Fibroblast of the aortic adventitia (primary cell): ENCODE measurements at places on chromosomes 1 and 21. TPM values are rescaled to one million over a fixed set of nuclear protein-coding genes. Genes with fewer than 3 reads are reported as not detected.

- DNase-seq, result peak; percentile 71
These were observed at the start of gene ZBTB8B for GRCh38 chr1:32464716-32465577. Gene ZBTB8B, plus strand, starts transcription at chr1:32465072. Its CDS starts 5,553 bp downstream, at chr1:32470625.

DNA sequence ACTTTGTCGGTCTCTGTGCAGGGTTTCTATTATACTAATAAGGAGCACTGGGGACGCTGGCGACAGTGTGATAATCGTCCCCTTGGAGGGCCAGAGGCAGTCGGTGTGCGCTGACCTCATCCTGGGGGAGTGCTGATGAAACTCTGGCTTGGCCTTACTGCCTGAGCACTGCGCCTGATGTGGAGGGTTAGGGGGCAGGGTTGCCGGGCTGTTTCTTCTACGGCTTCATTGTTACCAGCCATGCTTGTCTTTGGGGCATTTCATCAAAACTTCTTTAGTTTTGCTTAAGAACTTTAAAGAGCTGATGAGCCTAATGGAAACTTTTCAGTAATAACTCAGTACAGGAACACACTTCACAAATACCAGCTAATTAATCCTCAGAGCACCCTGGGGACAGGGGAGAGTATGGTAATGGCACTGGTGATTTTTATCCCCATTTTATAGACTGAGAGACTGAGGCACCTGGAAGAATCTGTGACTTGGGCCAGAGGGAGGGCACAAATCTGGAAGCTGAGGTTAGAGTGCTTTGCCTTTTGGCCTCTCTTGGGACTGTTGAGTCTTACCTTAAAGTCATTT lies 81.8 kb downstream of the PEX14 start:
- no peak for DNase-seq

GRCh38 chr1:159040893-159041724 lies 31.4 kb downstream of the IFI16 start:
- no peak for DNase-seq

- no peak for DNase-seq
These were observed 13.8 kb upstream of the HHIPL2 start for GRCh38 chr1:222561656-222562055.

DNA sequence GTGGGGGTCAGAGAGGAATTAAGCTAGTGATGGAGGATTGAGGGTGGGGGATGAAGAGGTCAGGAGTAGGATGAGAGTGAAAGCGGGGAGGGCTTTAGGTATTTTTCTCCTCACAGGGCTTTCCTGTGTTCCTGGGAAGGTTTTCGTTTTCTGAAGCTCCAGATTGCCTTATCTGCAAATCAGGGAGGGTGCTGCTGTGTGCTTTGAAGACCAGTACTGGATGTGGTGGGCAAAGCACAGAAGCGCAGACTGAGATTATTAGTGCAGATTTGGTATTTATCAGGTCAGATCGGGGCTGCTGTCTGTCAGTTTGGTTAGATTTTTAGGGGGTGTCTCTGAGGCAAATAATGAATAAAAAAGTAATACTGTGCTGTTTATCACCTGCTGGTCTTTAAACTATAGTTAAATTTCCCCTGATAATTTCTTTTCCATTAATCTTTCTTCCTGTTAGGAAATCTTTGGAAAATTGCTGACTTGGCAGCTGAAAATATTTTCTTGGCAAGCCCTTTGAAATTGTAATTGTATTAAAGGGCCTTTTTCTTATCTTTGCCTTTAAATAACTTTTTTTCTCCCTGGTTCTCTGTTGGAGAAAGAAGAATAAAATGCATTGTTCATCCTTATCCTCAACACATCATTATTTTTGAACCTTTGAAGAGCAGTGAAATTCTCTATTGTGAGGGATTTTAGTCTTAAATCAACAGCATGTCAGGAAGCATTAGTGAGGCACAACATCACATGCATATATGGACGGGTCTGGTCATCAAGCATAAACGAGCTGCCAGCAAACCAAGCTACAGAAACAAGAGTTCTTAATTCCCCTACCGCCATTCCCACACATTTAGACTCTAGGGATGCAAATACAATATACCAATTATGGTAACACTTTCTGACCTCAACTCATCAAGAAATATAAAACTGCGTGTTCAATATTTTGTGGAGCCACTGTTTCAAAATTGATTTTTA lies 139.6 kb downstream of the S1PR1 start:
- no peak for DNase-seq

DNA sequence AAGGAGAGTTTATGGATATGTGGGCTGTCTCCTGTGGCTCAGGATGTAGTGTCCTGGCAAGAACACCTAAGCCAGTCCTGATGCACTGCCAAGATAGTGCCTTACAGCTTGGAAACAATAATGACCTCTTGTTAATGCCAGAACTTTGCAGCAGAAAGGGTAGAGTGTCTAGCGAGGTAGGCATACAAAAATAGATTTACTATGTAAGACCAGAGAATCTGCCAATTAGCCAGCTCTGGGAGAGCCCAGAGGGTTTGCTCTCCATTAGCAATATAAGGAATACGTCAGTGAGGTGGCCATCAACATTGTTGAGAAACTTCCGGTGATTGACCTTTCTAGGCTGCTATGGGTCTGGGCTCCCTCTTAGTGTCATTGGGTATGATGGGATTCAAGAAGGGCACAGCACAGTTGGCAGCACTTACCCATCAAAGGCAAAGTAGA lies 178.5 kb upstream of the GALNT2 start:
- no peak for DNase-seq

GRCh38 chr1:42953182-42954180 lies 5.2 kb downstream of the SLC2A1 start:
- no peak for DNase-seq

DNA sequence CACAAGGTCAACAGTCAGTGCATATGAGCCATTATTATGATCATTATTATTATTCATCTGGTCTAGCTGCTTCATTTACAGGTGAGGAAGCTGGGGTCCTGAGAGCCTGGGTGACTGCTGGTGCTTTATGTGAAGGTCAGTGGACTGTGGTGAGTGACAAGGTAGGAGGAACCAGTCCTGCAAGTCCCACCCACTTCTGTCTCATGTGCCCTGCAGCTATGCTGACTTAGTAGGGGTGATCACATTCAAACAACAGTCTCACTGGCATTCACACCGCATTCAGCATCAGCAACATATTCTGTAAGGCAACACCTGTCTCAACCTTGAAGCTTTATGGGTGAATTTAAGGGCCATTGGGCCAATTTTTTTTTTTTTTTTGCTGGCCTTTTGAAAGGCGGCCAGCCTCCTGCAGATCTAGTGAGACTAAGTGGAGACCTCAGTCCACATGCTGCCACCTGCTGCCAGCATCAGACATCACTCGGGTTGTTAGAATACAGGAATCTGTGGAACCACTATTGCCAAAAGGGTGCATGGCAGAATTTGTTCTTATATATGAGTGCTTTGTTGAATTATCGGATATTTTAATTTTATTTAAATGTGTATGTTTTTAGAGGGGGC lies 59.9 kb upstream of the CACNA1E start:
- DNase-seq, result peak; percentile 43

DNA sequence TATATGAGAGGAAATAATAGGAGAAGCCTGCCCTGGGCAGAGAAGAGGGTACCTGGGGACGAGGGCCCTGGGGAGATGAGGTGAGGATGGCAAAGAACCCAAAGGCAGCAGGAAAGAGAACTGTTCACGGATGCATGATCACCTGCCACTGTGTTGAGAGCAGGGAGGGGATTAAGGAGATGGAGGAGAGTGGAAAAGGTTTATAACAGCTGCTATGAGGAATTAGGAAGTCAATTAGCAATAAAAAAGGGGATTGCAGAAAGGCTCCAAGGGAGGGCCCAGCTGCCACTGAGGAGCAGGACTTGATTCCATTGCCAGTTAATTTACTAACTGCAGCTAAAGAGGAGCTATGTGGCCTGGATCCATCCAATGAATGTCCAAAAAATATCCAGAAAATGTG lies 61.1 kb downstream of the GFI1 start:
- DNase-seq, result no peak

DNA sequence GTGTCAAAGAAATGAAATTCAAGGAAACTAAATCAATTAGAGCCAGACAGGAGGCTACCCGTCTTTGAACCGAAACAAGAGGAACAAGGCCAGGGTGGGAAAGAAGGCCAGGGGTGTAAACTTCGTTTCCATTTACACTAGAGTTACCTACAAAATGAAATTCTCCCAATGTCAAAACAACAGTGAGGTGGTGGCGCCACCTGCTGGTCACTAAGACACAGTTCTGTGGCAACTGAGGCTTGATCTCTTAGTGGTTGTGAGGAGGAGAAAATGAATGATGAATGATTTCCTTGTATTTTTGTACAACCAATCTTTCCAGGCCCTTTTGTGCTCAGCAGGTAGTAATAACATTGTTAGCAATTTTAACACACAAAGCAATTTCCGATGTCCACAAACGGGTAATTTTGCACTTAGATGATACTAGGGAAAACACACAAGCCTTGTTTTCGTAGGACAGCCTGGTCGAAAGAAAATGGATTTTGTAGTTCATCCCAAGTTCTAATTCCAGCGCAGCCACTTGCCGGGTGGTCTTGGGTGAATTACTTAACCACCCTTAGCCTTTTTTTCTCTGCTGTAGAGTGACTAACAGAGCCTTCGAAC lies 54.8 kb upstream of the SOD1 start:
- DNase-seq, result peak; percentile 75

- DNase-seq, result peak; percentile 87
These were observed 39.0 kb downstream of the TTLL7 start for GRCh38 chr1:83959824-83960498.

DNA sequence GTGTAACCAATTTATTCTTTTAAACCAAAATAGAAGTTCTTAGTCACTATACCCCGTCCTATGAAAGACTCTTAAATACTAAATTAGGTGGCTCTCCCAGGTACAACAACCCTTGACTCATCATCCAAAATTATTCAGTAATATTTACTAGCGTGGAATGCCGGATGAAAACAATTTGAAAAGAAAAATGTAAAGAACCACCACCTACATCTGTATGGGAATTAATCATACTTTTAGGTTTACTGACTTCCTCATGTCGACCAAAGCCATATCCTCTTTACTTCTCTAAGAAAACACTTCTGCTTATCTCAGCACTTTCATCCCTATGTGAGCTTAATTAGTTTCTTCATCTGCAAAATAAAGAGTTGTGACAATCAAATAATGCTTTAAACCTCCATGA lies 139.6 kb downstream of the AKT3 start:
- DNase-seq, result no peak

DNA sequence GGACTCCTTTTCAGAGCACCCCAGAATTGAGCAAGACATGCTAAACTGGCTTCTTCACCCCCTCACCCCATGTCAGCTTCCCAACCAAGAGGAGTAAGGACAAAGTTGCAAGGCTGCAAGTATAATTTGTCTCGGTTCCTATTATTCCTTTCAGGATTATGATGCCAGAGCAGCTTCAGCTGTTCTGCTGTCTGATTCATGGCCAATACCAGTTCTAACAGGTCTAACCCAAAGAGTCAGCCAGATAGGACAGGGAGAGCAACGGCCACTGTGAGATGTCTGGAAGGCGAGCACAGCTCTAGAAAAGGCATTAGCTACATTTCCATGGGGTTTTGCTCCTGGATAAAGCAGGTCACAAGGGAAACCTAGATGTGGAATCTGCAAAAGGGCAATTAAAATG lies 53.3 kb upstream of the HOOK1 start:
- DNase-seq, result peak; percentile 15

DNA sequence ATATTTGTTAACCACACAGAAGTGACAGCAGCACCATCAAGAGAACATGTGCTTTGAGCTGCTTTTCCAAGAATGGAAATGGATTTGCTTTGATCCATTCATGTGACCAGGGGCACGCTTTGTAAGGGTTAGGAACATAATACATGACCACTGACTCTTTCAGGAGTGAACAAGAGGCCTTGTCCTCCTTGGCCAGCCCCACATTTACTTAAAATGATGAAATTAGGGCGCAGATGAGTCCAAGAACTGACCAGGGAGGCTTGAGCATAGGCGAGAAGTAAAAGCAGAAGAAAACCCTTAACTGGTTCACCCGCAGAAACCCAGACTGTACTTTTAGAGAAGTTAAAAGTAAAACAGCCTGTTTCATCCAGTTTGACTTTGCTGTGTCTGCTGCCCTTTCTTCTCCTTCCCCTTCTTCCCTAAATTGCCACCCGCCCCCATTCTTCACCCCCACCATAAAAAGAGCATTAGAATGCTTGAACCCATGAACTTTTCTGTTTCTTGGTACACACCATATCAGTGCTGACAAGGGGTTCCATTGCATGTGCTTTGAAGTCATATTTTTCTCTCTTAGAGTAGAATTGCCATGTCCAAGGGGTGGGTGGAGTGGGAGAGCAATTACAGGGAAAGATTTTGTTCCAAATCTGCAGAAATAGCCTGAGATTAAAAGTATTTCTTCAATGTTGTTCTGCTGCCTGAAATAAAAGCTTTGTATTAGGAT lies 2.6 kb upstream of the GLUL start:
- no peak for DNase-seq

DNA sequence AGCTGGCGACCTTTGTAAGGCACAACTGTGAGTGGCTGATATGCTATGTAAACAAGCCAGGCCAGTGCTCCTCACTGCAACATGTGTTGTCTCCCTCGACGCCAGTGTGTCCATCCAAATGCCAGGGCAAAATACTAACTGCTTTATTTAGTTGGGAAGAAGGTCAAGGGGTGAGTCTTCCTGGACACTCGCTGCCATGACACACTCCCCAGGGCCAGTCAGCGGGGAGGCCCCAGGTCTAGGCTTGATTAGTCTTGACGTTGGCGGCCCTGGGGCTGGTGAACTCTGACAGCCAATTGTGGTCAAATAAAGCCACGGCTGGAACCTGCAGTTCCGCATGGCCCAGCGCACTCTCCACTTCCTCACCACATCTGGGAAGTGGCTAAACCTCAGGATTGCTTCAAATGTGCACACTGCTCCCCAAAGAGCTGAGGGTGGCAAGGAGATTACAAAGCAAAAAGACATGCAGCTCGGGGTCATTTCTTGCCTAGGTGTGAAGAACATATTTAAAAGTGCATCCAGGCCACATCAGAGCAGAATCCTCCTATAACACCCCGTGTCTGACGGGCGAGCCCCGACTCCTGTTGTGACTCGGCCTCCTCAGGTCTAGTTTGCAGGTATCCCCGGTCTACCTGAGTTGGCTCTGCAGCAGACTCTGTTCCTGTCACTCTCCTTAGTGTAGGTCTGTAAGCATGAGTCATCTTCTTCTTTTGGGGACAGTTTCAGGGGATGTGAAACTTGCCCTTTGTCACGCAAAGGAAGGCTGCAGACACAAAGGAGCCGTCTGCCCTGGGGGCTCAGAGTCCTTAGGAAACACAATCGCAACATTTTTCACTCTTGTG lies 183.5 kb downstream of the RUNX1 start:
- no peak for DNase-seq

DNA sequence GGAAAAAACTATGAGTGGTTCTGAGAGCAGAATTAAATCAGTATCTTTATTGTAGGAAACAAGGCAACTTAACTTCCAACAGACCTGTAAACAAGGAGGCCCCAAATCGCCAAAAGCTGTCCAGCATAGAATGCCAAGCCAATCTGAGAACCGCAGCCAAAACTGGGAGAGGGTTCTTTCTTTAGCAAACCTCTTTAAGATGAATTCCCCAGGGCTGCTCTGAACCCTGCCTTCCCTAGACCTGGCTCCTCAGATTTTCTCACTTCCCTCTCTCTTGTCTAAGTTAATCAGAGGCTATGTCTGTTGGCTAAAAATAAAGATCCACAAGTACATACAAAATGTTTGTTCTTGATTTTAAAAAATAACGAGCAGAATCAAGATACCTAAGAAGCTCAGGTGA lies 141.4 kb downstream of the SMYD3 start:
- no peak for DNase-seq

- no peak for DNase-seq
These were observed 298.1 kb upstream of the POU3F1 start for GRCh38 chr1:38344716-38345115.

The KRTAP21-2 gene
- not detected in 2 replicates for total RNA-seq

The MSH4 gene
- 0.09 and 0.16 TPM in 2 replicates for total RNA-seq

The NHLH1 gene
- not detected in 2 replicates for total RNA-seq
